ENCODE measurements at places on chromosomes 12 and 14.

DNA sequence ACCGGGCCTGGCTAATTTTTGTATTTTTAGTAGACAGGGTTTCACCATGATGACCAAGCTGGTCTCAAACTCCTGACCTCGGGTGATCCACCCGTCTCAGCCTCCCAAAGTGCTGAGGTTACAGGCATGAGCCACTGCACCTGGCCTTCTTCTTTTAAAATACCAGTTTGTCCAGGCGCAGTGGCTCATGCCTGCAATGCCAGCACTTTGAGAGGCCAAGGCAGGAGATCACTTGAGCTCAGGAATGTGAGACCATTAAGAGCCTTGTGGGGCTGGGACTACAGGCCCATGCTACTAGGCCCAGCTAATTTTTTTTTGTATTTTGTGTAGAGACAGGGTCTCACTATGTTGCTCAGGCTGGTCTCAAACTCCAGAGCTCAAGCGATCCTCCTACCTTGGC is 8.1 kb upstream of the PEBP1 start:
- H3K27me3 ChIP-seq: no peaks in the 10 kb centered on the region
- H3K36me3 ChIP-seq: peaks cover 6% of the 10 kb centered on the region
- no peak for DNase-seq
- no peaks in the 10 kb centered on the region for H3K4me1 ChIP-seq
- no peak overlapping the region for H3K27ac ChIP-seq

DNA sequence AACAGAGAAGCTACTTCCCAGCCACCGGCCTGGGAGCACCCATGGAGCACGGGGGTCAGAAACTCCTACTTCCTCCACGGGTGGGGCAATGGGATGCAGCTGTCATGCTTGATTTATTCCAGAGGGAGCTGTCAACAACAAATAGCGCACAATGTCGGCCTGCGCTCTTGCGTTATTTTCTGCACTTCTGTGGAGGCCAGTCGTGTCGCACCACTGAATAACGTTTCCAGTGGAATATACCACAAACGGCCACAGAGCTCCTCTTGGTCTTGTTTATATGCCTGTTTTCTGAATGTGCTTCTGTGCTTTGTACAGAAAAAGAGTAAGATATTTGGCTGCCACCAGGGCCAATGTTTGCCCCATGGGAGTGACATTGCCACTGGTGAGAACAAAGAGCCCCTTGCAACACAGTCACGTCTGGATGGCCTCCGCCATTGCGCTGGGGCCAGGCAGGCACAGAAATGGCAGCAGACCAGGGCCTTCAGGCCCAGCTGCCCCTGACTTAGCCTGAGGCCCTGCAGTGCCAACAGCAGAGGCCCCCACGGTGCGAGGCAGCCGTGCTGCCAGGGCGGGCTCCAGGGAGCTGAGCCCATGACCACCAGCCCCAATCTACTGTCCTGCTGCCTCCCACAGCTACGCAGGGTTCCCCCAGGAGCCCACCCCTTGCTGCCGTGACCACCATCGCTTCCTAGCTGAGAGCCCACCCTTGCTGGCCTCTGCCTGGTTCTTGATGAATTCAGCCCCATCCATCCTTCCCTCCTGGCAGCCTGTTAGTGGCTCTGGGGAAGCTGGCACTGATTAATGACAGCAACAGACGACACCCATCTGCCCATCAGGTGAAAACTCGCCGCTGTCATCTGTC is 28.9 kb upstream of the TMEM179 start:
- no peak overlapping the region for H3K27ac ChIP-seq
- no peaks in the 10 kb centered on the region for H3K36me3 ChIP-seq
- no peak overlapping the region for H3K4me3 ChIP-seq
- H3K27me3 ChIP-seq: no peaks in the 10 kb centered on the region
- H3K4me1 ChIP-seq: no peaks in the 10 kb centered on the region

GRCh38 chr14:74940956-74941565 is 14.3 kb downstream of the PGF start:
- H3K27me3 ChIP-seq: no peaks in the 10 kb centered on the region
- H3K4me1 ChIP-seq: no peaks in the 10 kb centered on the region
- no peak overlapping the region for H3K27ac ChIP-seq
- no peak for DNase-seq
- H3K4me3 ChIP-seq: no peak overlapping the region

DNA sequence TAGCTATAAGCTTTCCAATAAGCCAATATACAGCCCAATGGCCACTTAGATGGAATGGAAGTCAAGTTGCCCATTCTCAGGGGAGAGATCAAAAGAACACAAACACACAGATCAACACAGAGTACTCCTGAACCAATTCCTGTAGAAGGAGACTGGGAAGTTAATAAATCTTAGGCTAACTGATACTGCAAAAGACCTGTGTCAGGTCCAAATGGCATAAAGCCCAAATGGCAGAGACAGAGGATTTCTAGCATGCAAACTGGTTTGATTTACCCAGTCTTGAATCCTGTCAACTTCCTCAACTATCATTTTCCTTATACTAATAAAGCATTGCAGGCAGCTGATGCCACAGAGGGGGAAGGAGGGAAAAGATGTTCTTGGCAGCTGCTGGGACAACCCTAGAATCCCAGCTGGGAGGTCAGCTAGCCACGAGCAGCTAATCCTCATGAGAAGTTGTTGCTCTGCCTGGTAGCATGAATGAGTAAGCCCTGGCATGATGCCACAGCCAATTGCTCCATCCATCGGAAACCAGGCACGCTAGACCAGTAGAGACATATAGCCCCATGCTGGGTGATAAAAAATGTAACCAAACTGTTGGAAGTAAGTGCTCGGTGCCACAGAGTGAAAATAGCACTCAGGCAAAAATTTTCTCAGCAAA is 26.2 kb downstream of the ANG start:
- no peaks in the 10 kb centered on the region for H3K4me1 ChIP-seq
- H3K27ac ChIP-seq: no peak overlapping the region
- H3K4me3 ChIP-seq: no peak overlapping the region
- no peak for DNase-seq

DNA sequence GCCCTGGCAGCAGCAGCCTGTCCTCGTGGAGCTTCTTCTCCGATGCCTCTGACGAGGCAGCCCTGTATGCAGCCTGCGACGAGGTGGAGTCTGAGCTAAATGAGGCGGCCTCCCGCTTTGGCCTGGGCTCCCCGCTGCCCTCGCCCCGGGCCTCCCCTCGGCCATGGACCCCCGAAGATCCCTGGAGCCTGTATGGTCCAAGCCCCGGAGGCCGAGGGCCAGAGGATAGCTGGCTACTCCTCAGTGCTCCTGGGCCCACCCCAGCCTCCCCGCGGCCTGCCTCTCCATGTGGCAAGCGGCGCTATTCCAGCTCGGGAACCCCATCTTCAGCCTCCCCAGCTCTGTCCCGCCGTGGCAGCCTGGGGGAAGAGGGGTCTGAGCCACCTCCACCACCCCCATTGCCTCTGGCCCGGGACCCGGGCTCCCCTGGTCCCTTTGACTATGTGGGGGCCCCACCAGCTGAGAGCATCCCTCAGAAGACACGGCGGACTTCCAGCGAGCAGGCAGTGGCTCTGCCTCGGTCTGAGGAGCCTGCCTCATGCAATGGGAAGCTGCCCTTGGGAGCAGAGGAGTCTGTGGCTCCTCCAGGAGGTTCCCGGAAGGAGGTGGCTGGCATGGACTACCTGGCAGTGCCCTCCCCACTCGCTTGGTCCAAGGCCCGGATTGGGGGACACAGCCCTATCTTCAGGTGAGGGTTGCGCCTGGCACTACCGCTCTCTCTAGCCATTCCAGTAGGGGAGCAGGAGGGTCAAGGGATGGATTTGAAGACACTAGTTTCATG is 2.1 kb downstream of the NFATC4 start:
- H3K36me3 ChIP-seq: peaks cover 8% of the 10 kb centered on the region
- no peak for DNase-seq
- H3K4me1 ChIP-seq: no peaks in the 10 kb centered on the region
- H3K27ac ChIP-seq: no peak overlapping the region

Data from H9 (cell line).